HuH-7.5 (cell line): ENCODE measurements at places on chromosomes 13 and 19.

- no peak for DNase-seq
These were observed 168.0 kb downstream of the TNFSF13B start for GRCh38 chr13:108437496-108437895.

GRCh38 chr19:29255912-29256311 is 43.0 kb upstream of the UQCRFS1 start:
- no peak for DNase-seq

DNA sequence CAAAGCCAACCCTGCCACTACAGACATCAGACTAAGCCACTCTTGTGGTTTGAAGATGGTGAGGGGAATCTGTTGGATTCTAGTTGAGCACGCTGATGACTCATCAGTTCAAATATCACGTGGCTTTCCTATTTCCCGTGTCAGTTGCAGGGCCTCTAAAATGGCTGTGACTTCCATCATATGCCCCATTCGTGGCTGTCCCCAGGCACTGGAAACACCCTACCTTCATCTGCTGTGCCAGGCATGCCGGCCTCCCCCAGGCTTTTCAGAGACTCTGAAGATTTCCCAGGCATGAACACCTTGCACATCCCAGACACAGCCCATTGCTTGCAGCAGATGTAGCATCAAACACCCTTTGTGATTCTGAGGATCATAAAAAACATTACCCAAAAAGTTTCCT is 659.9 kb downstream of the UQCRFS1 start:
- DNase-seq = no peak

DNA sequence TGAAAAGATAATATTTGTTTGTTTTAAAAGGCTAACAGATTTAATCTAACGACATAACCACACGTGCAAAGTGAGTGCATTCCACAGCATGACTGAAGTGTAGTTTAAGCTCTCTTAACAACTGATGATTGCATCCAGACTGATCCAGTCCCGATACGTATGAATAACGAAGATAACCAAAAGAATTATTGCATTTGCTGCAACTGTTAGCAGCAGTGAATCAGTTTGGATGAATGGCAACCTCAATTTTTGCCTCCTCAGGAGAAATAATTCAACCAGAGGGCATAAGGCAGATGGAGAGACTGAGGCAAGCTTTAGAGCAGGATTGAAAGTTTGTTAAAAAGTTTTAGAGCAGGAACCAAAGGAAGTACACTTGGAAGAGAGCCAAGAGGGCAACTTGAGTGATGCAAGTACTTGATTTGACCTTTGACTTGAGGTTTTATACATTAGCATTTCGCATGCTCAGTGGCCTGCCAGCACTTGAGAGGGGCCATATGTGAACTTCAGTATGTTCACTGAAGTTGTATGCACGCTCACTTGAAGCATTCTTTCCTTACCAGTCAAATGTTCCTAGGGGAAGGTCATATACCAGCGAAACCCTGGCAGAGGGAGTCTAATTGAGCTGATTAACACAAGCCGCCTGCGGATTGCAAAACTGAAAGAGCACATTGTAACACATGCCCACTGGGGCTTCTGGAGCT is 835.0 kb upstream of the PCDH20 start:
- DNase-seq = no peak

GRCh38 chr13:85995788-85996418 is 196.7 kb upstream of the SLITRK6 start:
- DNase-seq = no peak

GRCh38 chr13:78185700-78186099 is 267.1 kb upstream of the EDNRB start:
- no peak for DNase-seq

GRCh38 chr19:7098096-7098495 is 28.6 kb downstream of the ZNF557 start:
- no peak for DNase-seq

GRCh38 chr13:41061914-41062837 is 867 bp downstream of the WBP4 start:
- peak; percentile 48 for DNase-seq

DNA sequence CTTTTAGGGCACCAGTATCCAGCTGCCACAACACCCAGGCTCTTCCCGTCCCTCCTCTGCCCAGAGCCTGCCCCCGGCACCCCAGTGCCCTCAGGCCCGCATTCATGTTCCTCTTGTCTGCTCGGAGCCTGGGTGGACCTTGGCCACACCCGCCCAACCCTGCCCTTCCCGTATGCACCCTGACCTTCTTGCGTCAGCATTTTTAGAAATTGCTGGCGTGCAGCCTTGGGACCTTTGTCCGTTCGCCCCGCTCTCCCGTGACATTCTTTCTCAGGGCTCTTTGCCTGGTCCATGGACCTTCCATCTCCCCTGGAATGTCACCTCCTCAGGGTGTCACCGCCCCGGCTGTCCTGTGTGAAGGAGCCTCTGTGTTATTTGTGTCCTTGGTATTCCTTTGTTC is 7.6 kb downstream of the NUCB1 start:
- DNase-seq = peak; percentile 72

GRCh38 chr19:2547721-2548120 is 71.8 kb downstream of the GADD45B start:
- DNase-seq = no peak

DNA sequence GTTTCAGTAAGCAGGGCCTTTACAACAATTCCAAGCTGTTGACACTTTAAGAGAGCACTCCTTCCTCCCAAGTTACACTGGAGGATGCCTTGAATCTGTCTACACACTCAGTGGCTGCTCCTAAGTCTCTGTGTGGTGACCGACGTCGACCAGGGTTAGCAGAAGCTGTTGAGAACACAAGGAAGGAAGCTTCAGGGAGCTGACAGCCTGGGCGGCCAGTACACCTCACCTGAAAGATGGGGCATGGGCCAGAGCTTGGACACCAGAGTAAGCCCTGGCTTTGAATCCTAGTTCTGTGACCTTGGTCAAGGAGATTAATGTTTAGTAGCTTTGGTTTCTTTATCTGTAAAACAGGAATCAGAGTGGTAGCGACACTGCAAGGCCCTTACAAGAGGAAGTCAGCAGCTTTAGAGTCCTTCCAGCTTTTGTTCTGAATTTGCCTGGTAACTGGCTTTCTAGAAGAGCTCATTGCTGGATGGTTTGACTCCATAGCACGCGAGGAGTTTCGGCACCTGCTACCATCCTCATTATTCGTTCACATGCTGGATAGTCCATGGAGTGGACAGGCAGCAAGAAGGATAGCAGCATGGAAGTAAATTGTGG is 214.2 kb downstream of the FGF9 start:
- no peak for DNase-seq

DNA sequence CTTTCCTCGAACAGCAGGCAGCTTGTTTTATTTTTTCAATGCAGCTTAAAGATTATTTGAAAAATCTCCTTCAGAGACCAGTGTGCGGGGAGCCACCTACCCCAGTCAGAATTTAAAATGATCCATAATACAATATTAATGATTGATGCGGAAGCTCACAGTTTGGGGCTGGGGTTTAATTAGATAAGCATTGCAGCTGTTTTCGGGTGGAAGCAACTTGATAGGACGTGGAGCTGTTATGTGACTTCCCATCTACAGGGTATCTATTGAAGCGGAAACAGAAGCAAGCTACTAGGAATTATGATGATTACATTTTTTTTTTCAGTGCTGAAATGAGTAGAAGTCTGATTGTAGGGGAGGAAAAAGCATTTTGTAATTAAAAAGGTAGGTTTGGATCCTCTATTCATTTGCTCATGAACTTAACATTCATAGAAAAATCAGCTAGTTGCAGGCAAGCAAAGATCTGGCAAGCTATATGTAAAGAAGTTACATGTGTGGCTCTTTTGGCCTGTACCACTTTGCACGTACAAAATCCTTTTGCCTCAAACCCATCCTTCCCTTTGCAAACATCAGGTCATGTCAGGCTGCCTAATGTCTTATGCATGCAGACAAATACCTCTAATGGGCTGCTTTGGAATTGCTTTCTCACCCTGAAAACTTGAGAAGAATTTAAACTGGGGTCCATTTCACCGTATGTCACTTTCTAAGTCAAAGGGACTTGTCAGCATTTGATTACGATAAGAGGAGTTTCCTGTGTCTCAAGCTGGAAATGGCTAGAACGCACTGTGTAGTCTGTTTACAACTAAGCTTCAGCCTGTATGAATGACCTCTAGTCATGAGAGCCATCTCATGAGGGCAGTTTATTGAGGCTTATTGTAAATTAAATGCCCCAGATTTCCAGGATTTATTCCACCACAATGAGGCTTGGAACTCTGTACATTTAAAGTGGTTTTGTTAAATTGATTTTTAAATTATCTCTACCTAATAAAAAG is 267.1 kb upstream of the TMTC4 start:
- no peak for DNase-seq

- no peak for DNase-seq
These were observed 16.1 kb downstream of the CEACAM21 start for GRCh38 chr19:41591951-41592562.

- DNase-seq = no peak
These were observed 1.7 kb upstream of the LYL1 start for GRCh38 chr19:13104360-13104847.

DNA sequence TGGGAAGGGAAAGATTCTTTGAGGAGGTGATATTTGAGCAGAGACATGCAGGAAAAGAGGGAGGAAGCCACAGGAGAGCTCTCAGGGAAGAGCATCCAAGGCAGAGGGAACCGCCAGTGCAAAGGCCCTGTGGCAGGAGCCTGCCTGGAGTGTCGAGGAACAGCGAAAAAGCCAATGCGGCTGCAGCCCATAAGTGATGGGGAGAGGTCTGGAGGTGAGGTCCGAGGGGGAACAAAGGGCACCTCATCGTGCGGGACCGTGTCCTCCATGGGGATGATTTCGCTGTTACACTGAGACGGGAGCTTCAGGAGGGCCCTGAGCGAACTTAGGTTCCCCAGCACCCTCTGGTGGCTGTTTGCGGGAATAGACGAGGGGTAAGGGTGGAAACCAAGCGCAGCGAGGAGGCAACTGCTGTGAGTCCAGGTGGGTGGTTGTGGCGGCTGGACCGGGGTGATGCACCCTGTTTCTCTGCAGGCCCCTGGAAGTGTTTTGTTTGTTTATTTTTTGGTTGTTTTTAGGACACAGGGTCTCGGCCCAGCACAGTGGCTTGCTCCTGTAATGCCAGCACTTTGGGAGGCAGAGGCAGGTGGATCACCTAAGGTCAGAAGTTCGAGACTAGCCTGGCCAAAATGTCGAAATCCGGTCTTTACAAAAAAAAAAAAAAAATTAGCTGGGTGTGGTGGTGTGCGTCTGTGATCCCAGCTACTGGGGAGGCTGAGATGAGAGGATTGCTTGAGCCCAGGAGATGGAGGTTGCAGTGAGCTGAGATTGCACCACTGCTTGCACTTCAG is 5.9 kb upstream of the EHD2 start:
- peak; percentile 85 for DNase-seq

GRCh38 chr13:47085346-47085745 is 188.5 kb upstream of the HTR2A start:
- DNase-seq = no peak

GRCh38 chr19:30206187-30206586 is 166.0 kb upstream of the ZNF536 start:
- no peak for DNase-seq
